ENCODE measurements at places on chromosomes 13 and 19. TPM values are rescaled to one million over a fixed set of nuclear protein-coding genes. Genes with fewer than 3 reads are reported as not detected.

MIA gene
- total RNA-seq: not detected

ZNF154 gene
- 1.1 TPM for total RNA-seq

SHISA7 gene
- not detected for total RNA-seq

PRODH2 gene
- not detected for total RNA-seq

CPAMD8 gene
- 0.13 TPM for total RNA-seq

CACNA1A gene
- total RNA-seq: 4.4 TPM

CYP2F1 gene
- not detected for total RNA-seq

DNA sequence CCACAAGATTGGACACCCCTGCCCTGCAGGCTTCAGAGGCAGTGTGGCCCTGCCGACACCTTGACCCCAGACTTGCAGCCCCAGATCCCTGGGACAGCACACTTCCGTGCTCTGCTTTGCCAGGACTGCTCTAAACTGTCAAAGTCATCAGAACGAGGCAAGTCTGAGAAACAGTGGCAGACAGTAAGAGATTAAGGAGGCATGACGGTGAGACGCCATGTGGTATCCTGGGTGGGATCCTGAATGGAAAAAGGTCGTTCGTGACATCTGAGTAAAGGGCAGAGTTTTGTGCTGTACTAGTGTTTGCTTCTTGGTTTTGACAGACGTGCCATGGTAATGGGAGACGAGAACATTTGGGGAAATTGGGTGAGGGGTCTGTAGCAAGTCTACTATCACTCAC lies 13.8 kb downstream of the ZNF579 start:
- DNase-seq: no peak

- no peak for DNase-seq
Observed at GRCh38 chr19:41443813-41444455, 978 bp downstream of the ERICH4 start.

GRCh38 chr13:113345486-113345885 lies 18.4 kb downstream of the GRTP1 start:
- no peak for DNase-seq

GRCh38 chr19:10625003-10625761 lies at the start of gene SLC44A2:
SLC44A2 (plus strand) TSS chr19:10625553; CDS start chr19:10625634, 81 bp downstream.
- DNase-seq: no peak

DNA sequence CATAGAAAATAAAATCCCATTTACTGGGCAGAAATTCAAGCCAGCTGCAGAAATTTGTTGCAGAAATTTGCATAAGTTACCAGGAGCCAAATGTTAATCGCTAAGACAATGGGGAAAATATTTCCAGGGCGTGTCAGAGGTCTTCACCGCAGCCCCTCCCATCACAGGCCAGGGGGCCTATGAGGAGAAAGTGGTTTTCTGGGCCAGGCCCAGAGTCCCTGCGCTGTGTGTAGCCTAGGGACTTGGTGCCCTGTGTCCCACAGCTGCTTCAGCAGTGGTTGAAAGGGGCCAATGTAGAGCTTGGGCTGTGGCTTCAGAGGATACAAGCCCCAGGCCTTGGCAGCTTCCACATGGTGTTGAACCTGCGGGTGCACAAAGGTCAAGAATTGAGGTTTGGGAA lies 278.9 kb upstream of the PCDH9 start:
- DNase-seq: no peak

- no peak for DNase-seq
Observed at GRCh38 chr19:46218160-46218559, 11.4 kb upstream of the IGFL1 start.

DNA sequence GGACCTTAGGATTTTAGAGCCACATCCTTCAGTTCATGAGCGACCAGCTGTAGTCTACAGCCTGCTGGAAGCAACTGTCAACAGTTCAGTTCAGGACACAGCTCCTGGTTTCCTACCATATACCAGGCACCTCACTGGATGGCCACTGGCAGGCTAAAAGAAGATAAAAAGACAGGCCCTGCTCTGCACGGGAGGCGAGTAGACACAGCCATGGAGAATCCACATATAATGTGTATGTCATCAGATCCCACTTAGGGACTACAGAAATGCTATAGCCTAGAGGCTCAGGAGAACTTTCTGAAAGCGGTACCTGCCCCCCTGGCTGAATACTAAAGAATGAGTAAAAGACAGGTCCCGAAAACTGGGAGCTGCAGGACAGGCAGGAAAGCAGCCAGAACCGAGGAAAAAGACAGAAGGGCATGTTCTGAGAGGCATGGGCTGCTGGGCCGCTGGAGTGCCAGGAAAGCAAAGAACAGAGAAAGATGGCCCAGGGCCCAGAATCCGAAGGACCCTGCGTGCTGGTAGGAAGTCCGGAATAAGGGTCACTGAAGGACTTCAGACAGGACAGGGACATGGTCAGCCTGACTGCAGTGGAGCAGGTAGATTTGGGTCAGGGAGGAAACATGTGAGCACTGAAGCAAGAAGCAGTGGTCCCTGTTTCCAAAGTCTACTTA lies 23.5 kb downstream of the DZIP1 start:
- no peak for DNase-seq

GRCh38 chr19:20233105-20233504 lies 66.1 kb downstream of the ZNF486 start:
- DNase-seq: no peak

DNA sequence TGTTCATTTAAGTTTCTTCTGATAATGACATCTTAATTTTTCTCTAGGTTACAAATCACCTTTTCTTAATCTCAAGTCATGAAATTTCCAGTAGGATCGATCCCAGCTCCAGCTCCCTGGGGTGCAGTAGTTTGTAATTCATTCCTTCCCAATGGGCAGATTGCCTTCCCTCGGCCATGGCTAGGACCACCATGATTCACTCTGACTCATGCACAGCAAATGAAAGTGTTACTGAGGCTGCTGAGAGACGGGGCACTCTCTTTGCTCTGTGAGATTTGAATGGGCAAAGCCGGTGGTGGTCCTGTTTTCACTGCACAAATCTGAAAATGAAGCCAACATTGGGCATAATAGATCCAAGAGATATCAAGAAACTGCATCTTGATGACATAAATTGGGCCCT lies 202.8 kb upstream of the IRS2 start:
- no peak for DNase-seq

GRCh38 chr19:38942471-38943181 lies 11.9 kb downstream of the MRPS12 start:
- no peak for DNase-seq

DNA sequence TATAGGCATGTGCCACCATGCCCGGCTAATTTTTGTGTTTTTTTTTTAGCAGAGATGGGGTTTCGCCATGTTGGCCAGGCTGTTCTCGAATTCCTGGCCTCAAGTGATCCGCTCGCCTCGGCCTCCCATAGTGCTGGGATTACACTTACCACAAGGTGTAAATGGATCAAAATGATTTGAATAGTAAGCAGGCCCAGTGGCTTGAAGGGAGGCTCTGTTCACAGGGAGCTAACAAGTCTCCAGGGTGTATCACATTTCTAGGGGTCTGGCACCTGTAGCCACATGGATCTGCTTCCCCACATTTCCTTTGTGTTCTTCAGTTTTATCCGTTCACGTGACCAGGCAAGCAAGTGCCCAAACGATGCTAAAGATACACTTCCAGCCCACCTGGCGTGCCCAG lies 13.5 kb upstream of the CNFN start:
- no peak for DNase-seq

DNA sequence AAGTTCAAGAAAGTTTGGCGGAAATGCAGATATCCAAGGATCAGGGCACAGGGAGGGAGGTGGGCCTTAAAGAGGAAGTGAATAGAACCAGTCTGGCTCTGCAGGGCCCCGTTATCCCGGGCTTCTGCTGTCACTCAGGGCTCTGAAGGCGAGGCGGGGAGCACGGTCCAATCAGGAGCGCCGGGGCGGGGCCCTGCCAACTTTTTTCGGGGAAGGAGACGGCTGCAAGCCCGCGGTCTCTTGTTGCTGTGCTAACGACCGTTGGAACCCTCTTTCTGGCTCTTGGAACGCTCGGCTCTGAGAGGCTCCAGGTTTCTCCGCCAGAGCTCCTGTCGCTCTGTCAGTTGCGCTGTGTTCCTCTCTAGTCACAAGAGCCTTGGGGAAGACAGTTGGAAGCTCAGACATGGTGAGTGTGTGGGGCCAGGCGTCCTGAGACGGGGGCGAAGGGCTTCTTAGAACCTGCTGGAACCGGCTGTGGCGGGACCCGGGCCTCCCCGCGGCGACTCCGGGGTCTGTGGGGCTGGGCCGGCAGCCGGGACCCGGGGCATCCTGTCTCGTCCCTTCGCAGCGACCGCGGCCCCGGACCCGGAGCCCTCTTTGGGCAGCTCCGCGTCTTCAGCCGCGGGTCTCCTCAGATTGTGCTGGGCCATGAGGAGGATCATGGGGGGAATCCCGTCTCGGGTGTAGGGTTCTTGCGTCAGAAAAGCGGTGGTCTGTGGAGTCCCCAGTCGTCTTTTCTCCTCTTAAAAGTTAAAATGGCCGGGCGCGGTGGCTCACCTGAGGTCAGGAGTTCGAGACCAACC lies 27.7 kb downstream of the ZNF844 start:
- peak; percentile 16 for DNase-seq

DNA sequence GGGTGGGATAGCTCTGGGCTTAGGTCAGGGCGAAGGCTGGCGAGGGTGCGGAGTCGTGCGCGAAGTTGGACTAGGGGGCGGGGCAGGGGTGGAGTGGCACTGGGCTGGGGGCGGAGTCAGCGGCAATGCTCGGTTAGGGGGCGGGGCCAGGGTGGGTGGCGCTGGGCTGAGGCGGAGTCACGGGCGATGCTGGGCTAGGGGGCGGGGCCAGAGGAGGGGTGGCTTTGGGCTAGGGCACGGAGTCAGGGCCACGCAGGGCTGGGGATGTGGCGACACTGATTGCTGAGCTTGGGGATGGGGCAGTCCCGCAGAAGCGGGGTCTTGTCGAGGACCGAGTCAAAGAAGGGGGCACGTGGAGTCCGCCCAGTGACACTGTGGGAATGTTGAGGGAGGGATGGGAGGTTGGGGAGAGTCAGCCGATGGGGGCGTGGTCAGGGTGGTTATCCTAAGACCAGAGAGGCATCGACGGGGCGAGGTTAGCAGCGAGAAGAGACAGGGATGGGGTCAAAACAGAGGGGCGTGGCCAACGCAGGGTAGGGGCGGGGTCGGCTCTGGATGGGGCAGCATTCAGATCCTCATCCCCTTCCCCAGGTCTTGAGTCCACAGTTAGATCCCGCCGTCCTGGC lies 8.7 kb downstream of the HOMER3 start:
- DNase-seq: no peak

DNA sequence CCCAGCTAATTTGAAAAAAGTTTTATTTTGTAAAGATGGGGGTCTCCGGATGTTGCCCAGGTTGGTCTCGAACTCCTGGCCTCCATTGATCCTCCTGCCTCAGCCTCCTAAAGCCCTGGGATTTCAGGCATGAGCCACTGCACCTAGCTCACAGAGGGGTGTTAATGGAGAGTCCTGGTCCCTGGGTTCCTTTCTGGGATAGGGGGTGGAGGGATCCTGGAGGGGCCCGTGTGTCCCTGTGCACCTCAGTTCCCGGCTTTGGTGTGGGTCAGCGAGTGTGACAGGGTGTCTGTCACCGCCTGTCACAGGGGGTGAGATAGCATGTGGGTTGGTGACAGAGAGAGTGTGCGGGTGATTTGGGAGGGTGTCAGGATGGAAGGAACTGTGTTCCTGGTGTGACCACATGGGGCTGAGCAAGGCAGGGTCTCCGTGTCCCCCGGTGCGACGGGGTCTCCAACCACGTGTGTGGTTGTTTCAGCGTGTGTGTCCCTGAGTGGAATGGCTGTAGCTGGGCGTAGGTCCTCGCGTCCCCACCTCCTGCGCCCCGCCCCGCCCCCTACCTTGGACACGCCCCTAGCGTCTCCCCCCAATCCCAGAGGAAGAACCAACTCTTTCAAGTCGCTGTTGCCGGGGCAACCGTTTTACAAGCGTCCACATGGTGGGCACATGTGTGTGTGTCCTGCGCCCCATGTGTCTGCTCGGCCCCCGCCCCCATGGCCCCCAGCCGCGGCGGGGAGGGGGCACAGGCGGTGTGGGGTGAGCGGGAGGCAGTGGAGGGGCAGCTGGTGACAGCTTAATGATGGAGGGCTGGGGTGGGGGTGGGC lies 2.9 kb upstream of the NRTN start:
- no peak for DNase-seq

DNA sequence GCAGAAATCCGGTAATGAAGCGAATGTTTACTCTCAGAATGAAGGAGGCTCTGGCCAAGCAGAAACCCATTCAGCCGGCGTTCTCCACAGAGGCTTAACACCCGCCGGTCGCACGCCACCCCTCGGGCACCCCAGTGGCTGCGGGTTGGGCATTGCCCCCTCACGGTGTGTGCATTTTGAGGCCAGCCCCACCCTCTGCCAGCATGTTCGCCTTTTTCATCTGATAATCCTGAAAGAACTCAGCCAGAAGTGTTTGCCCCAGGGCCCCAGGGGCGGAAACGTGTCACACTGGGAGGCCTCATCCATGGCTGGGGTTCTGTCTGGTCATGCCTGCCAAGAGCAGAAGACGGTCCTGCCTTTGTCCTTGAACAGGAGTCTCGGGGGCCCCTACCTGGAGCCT lies 34.2 kb downstream of the COMP start:
- DNase-seq: no peak

DNA sequence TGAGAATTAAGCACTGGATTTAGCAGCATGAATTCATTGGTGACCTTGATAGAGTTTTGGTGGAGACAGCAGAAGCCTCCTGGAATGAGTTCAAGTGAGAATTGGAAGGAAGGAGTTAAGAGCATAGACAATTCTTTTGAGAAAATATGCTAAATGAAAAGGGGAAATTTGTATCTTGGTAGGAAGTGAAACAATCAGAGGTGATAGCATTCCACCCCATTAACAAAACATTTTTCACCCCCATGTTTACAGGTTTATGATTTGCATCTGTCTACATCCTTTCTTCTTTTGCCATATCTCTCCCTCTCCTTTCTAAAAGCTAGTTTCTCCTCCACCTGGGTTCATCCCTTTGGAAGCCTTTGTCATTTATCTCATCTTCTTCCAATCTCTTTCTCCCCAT lies 27.5 kb downstream of the LNX2 start:
- DNase-seq: no peak

DNA sequence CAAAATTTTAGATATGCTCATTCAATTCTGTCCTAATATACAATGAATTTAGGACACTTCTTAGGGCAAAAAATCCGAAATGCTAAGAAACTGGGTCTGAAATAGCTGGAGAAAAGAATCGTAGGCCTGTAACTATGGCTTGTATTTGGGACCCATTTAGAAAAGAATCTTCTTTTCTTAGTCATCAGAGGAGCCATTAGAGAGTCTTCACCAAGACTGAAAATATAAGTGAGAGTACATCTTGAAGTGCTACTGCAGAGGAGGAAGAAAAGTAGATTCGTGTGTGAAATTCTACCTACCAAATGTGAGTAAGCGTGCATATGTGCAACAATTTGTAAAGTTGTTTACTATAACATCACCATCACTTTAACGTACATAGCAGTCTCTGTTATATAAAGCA lies 8.8 kb upstream of the DACH1 start:
- DNase-seq: no peak

Data from GM12878 (cell line).